Stimulated activated CD8-positive, alpha-beta memory T cell treated with anti-CD3 and anti-CD28 coated beads, Interleukin-7, amount 100 ng/mL, for 1 hour (primary cell): ENCODE measurements at places on chromosomes 16 and 17.

- DNase-seq, result no peak
These were observed 3.0 kb downstream of the KRT31 start for GRCh38 chr17:41394254-41394996.

DNA sequence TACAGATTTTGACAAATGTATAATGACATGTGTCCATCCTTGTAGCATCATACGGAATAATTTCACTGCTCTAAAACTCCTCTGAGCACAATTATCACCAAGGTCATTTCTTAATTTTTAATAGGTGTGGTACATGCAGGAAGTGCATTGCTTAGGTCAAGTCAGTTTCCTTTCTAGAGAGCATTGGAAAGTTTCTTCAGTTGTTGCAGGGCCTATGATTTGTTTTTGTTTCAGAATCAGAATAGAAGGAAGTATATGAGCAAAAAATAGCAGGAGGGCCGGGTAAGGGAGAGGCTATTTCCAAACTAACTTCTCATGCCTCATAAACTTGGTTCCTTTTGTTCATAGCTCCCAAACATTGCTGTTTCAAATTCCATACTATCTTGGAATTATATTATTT, 24.0 kb upstream of the SLFN5 start:
- no peak for DNase-seq

GRCh38 chr16:80319181-80319580, 221.6 kb upstream of the DYNLRB2 start:
- no peak for DNase-seq

GRCh38 chr17:61279476-61280145, 120.0 kb upstream of the TBX2 start:
- DNase-seq, result no peak

GRCh38 chr17:31794111-31794510, 64.9 kb downstream of the COPRS start:
- no peak for DNase-seq

- no peak for DNase-seq
These were observed 182.8 kb downstream of the SEC14L1 start for GRCh38 chr17:77323413-77324171.

- DNase-seq, result no peak
These were observed 27.0 kb downstream of the CDIP1 start for GRCh38 chr16:4511441-4512082.

- DNase-seq, result no peak
These were observed 19.6 kb upstream of the RIPOR1 start for GRCh38 chr16:67509016-67509415.

- DNase-seq, result no peak
These were observed 2.7 kb downstream of the CTDNEP1 start for GRCh38 chr17:7248796-7249195.

DNA sequence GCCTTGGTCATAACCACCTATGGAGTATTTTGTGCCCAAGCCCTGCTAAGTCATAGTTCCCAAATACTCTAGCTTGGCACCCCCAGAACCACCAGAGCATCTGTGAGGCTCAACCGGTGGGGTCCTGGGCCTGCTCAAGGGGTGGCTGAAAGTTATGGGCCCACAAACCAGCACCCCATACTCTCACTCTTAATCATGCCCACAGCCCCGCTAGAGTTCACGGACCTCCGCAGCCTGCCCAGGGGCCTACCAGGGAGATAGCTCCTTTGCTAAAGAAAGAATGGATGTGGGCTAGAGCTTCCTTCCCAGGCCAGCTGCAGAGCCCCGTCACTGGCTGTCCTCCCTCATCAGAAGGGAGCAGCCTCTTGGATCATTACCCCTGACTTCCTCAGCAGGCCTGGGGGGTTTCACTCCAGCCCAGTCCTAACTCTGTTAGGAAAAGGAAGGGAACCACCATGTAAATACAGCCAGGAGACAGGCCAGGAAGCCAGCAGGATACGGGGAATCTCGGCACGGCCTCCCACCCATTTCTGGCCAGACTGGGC, 1.4 kb downstream of the GIT1 start:
- DNase-seq, result no peak

GRCh38 chr16:3431779-3432219, 11.5 kb downstream of the ZNF597 start:
- DNase-seq, result no peak

DNA sequence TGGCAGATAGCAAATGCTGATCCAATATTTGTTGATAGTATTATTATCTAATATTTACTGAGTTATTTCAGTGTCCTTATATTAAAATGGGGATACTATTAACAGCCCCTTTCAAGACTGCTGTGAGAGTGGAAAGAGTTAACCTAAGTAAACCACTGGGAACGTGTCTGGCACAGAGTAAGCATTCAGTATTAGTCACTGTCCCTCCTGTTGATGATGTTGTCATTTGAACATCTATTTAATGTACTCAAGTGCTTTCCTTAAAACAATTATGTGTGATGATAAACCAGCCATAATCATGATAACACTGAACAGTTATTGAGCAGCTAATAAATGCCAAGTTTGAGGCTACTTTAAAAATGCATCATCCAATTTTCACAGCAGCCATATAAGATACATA, 135.7 kb upstream of the XYLT1 start:
- DNase-seq, result no peak

DNA sequence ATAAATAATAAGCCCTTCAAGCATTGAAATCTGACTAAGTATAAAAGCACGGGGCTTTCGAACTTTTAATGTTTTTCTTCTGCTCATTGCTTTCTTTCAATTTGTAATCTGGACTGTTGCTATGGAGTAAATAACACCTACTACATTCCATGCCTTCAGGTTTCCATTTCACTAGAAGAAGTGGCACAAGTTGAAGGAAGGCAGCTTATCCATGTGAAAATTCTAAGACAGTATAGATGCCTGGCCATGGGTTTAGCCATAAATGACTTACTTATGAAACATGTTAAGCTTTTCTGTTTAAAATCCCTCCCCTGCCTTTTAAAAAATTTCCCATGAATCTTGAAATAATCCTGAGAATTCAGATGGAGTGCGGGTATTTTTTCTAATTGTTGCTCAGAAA, 30.6 kb downstream of the KCNJ16 start:
- no peak for DNase-seq

- no peak for DNase-seq
These were observed at the start of gene PDIA2 for GRCh38 chr16:283033-283805. TSS of gene PDIA2 (plus strand) at chr16:283164. CDS start at chr16:283170, 6 bp downstream.

- DNase-seq, result no peak
These were observed 13.8 kb downstream of the HYDIN start for GRCh38 chr16:71216714-71217113.

DNA sequence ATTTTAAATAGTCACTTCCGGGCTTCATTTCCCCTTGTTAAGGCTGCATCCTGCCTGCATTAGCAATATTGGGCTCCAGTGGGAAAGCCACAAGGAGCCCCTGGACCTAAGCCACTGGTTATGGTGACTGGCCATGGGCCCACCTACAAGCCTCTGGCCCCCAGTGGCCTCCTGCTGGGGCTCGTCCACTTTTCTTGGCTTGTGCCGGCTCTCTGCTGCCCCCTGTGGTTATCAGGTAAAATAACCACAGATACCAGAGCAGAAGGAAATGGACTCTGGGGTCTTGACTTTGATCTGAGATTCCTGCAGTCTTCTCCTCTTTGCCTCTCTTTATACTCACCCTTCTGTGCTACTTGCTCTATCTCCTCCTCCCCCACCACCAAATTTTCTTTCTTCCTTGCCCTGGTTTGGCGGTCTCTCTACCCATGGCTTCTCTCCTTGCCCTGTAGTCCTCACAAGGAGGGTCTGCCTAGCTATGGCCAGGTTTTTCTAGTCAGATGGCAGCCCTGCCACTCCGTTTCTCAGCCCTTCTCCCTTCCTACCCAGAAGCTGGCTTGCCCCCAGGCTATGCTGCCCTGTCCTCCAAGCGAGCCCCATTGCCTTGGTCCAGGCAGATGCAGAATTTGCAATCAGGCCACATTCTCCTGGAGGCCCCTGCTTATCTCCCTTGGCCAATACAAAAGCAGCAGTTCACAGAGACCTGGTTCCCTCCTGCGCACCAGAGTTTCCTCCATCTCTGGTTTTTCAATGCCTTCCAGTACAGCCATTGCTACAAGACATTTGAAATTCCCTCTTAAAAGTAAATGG, 82.9 kb upstream of the RCVRN start:
- DNase-seq, result no peak

DNA sequence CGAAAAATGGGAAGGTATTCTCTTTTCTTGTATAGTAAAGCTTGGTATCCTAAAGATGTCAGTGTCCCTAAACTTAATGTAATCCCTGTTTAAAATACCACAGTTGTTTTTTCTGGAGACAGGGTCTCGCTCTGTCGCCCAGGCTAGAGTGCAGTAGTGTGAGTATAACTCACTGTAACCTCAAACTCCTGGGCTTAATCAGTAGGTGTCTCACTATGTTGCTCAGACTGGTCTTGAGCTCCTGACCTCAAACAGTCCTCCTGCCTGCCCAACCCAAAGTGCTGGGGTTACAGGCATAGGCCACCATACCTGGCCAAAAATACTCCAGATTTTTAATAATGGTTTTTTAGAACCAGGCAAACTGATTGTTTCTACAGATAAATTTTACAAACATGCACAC, 8.2 kb downstream of the DCAF7 start:
- DNase-seq, result no peak

- no peak for DNase-seq
These were observed 40.8 kb downstream of the MRM1 start for GRCh38 chr17:36641877-36642845.

DNA sequence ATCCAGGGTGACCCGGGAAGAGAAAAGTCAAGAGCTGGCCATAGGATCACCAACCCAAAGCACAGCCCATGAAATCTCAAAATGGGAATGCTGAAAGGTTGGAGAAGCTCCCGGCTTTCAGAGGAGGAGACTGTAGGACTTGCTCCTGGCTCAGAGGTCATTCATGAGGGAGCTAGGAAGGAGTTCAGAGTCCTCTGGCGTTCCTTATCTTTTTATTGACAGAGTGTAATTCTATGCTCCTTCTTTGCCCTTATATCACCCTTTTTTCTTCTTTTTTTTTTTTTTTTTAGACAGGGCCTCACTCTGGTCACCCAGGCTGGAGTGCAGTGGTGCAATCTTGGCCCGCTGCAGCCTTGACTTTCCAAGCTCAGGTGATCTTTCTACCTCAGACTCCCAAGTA, 27.3 kb upstream of the CNOT1 start:
- DNase-seq, result no peak

- DNase-seq, result no peak
These were observed 849.8 kb upstream of the RBFOX1 start for GRCh38 chr16:6482696-6483468.

- no peak for DNase-seq
These were observed 76.6 kb upstream of the CORO6 start for GRCh38 chr17:29699283-29699682.

GRCh38 chr17:37048811-37049210, 100.1 kb downstream of the AATF start:
- DNase-seq, result no peak

DNA sequence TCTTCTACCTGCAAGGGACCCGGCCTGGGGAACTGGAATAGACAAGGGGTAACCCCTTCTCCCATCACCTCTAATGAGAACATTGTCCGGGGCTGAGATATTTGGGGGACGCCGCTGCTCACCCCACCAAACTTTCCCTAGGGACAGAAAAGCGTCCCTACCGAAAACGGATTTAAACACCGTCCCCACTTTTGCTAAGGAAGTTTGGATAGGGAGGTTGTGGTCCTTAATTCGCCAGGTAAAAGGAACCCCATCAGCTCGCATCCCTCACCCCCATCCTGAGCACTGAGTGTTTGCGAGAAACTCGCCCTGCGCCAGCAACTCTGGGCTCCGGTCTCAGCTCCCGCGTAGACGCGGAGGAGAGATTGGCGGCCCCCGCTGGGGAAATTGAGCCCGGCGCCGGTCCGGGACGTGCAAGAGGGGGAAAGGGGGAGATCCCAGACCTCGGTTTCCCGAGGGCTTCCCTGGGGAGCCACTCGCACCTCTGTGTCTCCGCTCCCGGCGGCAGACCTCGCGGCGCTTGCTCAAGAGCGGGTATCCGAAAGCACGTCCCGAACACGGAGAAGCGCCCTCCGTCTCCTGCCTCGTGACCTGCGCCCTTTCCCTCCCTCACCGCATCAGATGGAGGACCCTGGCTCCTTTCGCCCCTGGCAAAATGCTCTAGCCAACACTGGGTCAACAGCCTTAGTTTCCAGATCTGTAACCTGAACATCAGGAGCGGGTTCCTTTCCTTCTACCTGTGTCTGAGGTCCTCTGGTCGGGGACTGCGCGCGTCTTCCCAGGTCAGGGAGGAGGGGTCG, 3.1 kb upstream of the SOX9 start:
- no peak for DNase-seq
